ENCODE measurements at places on chromosomes 6 and 20. TPM values are rescaled to one million over a fixed set of nuclear protein-coding genes. Genes with fewer than 3 reads are reported as not detected.

Gene RSPO4
- not detected for total RNA-seq

Gene SCRT2
- total RNA-seq: not detected

Gene STMND1
- not detected for total RNA-seq

Gene GNAS
- total RNA-seq: 809 TPM

Gene LPA
- not detected for total RNA-seq

All from activated CD4-positive, alpha-beta memory T cell treated with anti-CD3 and anti-CD28 coated beads, Interleukin-2, amount 10 ng/mL, durations not matched to agents 7 days and 5 days (primary cell).